ENCODE measurements at places on chromosomes 2 and 18.

DNA sequence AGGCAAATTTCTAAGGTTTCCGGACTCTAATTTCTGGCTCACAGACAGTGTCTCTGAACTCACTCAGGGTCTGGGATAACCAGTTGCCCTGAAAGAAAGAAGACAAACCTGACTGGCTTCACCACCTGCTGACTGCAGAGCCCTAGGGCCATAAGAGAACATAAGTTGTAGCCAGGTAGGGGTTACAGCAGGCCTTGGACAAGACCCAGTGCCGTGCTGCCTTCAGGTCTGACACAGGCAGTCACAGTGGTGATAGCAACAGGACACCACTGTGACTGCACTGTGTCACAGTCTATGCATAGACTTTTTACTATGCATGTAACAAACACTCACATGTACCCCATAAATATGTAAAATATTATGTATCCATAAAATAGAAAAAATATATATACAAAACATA is 508.5 kb downstream of the PID1 start:
- peaks cover 8% of the 10 kb centered on the region for H3K4me1 ChIP-seq
- H3K4me3 ChIP-seq: no peak overlapping the region
- H3K36me3 ChIP-seq: no peaks in the 10 kb centered on the region
- DNase-seq: no peak
- no peak overlapping the region for H3K27ac ChIP-seq

DNA sequence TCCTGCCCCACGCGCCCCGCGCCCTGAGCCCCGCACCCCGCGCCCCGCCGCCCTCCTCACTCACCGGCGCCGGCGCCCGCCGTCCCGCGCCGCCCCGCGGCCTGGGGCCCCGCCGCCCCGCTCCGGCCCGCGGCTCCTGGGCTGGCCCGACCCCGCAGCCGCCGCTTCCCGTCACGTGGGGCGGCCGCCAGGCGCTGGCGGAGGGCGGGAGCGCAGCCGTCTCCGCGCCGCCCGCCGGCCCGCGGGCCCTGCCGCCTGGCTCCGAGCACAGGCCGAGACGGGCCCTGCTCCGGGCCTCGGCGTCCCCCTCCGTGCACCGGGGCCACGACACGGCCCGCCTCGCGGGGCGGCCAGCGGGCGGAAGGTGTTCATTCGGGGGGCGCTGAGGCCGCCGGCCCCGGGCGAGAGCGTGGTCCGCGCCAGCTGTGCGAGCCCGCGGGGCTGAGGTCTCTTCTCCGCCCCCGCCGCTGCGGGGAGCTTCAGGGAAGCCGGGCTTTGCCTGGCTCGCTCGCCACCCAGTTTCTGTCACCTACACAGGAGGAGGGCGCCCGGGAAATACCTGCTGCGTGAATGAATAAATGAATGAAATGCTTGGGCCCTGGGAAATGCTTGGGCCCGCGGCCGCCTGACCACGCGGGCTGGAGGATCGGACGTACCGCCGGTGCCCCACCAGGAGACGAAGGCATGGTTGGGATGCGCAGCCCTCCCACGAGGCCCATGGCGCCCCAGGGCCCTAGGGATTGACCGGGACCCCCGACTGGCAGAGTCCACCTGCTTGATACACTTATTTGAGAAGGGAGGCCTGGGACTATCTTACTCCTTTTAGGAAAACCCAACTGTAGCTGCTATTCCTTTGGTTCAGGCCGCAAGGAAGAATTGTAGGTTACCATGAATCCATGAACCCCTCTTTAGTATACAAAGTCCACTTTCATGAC is at the start of gene TGFBRAP1:
TSS of gene TGFBRAP1 (minus strand) at position 175 of the 935 bp plus-strand sequence. CDS start 21,434 bp downstream, outside the sequence.
- no peaks in the 10 kb centered on the region for H3K27me3 ChIP-seq
- H3K27ac ChIP-seq: peak within 1 kb of the TSS; percentile 88
- H3K36me3 ChIP-seq: no peaks in the 10 kb centered on the region

- H3K4me3 ChIP-seq: no peak overlapping the region
- H3K36me3 ChIP-seq: no peaks in the 10 kb centered on the region
- H3K4me1 ChIP-seq: peaks cover 28% of the 10 kb centered on the region
- no peak for DNase-seq
Observed at GRCh38 chr18:73407506-73407905, 539.7 kb upstream of the NETO1 start.

DNA sequence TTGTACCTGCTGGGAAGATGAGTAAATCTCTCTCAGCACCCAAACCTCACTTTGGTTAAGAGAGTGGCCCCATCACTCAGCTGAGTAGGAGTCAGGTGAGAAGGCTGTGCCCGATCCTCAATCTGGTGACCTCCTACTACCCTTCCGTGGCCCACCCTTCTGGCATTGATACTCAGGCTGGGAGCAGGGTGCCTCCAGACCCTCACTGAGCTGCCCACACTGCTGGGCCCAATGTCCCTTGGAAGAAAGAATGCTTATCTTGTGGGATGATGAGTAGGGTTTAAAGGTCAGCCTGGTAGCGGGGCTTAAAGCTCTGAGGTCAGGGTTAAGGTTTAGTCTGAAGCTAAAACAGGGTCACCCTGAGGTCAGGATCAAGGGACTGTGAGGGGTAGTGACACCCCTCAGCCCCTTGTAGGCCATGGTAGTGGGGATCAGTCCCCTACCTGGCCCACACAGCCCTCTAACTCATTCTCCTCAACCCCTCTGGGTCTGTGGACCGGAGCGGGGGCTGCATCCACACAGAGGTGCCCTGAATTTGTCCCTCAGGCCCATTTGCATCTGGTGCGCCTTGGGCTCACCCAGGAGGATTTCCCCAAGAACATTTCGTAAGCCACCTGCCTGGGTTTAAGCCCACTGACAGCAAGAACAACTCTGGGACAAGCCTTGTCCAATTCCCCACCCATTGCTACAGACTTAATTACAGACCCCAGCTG is 123.8 kb downstream of the CYP26B1 start:
- H3K27me3 ChIP-seq: peaks cover 20% of the 10 kb centered on the region
- H3K4me1 ChIP-seq: no peaks in the 10 kb centered on the region
- H3K27ac ChIP-seq: no peak overlapping the region
- no peaks in the 10 kb centered on the region for H3K36me3 ChIP-seq

GRCh38 chr2:12948231-12948960 is 231.7 kb downstream of the TRIB2 start:
- no peaks in the 10 kb centered on the region for H3K36me3 ChIP-seq
- peak overlapping the region; percentile 39 for H3K27ac ChIP-seq
- no peaks in the 10 kb centered on the region for H3K27me3 ChIP-seq
- H3K4me1 ChIP-seq: peaks cover 53% of the 10 kb centered on the region
